ENCODE measurements at places on chromosomes 3 and 15.

DNA sequence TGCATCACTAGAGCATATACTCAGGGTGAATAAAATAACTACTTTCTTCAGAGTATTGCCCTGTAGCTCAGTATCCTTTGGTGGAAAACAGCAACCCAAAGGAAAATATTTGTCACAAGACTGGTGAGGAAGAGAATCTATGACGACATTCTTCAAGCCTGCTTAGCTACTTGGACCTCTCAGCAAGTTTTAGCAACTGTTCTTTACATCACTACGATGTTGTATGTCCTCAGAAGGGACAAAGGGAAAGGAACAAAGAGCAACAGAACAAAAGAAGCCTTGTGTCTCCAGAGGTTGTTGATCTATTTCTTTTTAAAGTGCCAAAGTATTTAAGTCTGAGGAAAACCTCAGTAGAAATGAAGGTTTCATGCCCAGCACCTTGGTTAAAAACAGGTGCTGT lies 746.7 kb downstream of the NAALADL2 start:
- DNase-seq = no peak

DNA sequence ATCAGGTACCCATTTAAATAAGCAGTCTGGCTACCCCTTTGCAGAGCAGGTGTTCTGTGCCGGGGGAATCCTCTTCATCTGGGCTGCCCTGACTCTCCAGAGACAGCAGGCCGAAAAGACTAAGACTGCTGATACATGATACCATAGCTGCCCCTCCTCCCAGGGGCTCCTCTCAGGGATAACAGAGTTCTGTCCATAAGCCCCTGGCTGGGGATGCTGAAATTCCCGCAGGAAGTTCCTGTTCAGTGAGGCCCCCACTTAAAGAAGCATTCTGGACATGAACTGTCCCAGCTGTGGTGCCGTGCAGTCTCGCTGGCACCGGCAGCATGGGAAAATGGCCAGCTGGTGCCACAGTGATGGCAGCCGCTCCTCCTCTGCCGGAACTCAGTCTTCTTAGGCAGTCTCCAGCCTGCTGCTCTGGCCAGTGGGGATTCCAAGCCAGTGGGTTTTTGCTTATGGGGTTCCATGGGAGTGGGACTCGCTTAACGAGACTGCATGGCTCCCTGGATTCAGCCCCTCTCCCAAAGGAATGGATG lies 1026.2 kb downstream of the NAALADL2 start:
- DNase-seq = peak; percentile 19

DNA sequence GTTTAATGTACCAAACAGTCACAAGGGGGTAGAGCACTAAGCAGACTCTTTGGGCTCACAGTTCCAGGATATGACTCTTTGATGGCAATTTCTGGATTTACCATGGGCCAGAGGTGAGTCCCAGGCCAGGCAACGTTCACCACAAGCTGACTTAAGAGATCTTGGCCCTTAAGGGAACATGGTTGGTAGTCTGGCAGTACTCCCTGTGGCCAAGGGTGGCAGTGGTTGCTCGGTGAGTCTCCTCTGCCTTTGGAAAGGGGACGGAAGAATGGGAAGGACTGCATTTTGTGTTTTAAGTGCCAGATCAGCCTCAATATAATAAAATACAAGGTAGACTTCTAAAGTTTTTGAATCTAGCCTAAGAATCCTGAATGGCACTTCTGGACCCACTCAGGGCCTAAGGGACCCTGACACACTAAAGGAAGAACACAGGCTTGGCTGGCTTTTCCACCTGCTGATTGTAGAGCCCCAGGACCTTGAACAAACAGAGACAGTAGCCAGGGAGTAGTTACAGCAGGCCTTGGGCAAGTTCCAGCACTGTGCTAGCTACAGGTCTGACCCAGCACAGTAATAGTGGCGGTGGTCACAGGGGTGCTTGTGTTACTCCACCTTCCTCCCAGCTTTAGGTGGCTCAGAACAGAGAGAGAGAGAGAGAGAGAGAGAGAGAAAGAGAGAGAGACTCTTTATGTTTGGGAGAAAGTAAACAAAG lies 730.7 kb upstream of the ALCAM start:
- DNase-seq = no peak

GRCh38 chr3:25037049-25037547 lies 391.0 kb upstream of the RARB start:
- no peak for DNase-seq

DNA sequence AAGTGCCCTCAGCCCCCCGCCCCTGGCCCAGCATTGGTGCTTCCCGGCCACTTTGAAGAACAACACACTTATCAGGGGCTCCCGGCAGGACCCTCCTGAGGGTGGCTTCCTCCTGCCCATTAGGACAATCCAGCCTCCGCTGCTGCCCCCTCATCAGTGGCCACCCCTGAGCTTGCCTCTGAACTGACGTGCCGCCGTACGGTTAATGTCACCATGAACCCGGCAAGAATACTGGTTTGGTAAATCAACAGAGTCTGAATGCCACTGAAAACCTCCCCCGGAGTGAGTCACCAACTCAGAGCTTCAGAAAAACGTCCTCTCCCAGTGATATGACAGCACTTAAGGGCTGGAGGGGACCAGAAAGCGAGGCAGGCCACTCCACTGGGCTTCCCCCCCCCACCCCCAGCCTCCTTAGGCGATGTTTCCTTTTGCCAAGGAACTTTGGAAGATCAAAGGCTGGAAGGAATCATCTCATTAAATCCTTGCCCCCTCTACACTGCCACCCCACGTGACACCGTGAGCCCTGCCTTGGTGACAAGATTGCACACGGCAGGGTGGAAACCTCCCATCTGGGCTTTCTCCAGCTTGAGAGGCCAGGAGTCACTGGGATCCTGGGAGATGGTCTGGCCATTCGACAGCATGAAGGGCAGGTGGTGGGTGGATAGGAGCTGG lies 142.1 kb downstream of the NUP210 start:
- DNase-seq = peak; percentile 95

GRCh38 chr15:84634228-84634837 lies 19.8 kb downstream of the WDR73 start:
- DNase-seq = no peak

GRCh38 chr15:31327669-31328427 lies 1.2 kb downstream of the KLF13 start:
- DNase-seq = peak; percentile 95

DNA sequence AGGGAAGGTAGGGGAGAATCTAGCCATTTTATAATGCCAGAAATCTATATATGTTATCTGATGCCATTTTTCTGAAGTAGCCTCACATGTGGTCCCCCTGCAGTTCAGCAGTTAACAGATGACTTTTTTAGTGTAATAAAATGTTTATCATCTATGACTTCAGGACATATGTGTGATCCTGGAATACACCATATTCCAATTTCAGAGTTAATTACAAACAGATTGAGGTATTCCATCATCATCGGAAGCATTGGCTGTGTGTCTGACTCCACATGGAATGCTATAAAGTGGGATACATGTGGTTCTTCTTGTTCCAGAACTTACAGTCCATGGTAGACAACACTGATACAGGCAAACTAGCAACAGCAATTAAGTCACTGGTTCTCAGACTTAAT lies 45.9 kb upstream of the LIMD1 start:
- no peak for DNase-seq

DNA sequence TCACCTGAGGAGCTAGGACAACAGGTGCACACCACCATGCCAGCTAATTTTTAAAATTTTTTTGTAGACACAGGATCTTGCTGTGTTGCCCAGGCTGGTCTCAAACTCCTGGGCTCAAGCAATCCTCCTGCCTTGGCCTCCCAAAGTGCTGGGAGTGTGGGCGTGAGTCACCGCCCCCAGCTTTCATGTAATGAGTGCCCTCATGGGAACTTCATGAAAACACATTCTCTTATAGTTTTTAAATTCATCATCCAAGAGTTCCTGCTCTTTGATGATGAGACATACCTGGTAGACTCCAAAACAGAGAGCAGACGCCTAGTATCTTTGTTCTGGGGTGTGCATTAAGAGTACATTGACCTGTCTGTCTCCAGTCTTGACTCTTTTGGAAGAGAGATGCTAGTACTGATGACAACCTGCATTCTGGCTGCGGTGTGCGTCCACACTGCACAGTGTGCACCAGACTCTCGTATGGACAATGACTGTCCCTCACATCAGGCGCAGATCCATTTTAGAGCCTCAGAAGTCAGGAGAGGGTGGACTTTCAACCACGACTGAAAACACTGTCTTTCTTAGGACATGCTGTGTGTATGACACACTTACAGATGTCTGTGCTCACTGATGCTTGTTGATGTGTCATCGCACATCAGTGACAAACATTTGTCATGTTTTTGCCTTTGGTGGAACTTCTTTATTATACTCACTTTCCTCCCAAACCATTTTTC lies 2.0 kb downstream of the NRROS start:
- no peak for DNase-seq

DNA sequence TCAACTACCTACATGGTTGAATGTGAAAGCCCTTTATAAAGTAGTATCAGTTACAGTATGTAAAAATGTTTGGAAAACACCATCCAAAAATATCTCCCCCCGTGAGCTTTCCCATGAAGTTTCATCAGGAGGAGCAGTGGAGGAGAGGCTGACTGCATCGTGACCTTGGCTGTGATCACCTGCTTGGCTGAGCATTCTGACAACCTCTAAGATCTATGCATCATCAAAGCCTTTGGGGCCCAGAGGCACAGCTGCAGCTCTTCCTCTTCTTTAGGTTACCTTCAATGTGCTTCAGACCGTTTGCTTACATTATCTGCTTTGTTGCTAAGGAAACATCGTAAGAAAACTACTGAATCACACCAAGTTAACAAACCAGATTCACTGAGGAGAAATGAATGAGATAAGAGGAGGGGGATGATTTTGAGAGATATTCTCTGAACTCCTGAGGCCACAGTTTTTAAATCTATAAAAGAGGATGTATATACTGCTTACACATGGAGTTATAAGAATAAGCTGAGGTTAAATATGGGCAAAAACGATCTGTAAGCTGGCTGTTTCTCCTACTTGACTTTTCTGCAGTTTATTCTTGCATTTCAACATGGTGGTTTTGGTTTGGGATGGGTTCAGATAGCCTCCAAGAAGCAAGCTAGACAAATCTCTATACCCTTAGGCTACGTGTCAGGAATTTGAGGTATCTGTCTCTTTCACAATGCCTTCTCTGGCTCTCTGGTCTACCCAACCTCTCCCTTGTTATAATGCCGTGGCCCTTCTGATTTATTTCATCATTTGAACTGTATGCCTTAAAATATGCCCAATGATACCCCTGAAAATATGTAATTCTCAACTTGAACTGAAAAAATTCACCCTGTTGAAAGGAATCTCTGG lies 4.0 kb downstream of the GCSAM start:
- DNase-seq = no peak

DNA sequence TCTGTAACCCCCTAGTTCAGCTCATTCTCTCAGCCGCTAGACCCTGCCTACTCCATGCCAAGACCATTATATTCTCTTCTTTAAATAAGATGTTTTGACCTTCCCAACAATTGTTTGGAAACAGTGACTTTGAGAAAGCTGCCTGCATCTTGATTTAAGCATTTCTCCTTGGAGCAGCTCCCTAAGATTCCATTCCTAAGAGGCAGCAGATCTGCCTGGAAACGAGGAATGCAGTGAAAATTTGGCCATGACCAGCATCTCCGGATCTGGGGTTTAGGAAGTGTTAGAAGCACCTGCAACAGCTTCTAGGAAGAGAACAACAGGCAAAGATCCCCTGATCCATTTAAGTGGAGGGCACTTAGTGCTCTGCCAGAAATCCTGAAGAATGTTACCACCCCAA lies 235.7 kb downstream of the NTRK3 start:
- DNase-seq = no peak

GRCh38 chr3:128307029-128307633 lies 153.8 kb downstream of the EEFSEC start:
- no peak for DNase-seq

DNA sequence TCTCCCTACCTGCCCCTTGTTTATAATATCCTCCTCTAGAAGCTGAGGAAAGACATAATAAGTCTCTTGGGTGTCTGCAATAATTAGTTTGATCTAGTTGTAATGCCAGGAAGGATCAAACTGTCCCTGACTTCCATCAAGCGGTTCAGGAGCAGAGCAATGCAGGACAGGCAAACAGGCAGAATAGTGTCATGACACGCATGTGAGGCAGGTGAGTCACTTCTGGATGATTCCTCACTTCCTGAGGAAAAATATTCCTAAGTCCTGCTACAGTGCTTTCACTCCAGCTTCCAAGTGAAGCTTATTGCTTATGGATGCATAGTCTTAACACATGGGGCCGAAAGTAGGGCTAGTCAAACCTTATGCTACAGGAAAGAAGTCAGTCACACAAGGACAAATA lies 85.8 kb downstream of the GREM1 start:
- no peak for DNase-seq

GRCh38 chr3:185330644-185331043 lies 32.3 kb upstream of the MAP3K13 start:
- DNase-seq = no peak

- peak; percentile 49 for DNase-seq
Measured at GRCh38 chr3:195801251-195802183, 10.2 kb downstream of the MUC4 start.

DNA sequence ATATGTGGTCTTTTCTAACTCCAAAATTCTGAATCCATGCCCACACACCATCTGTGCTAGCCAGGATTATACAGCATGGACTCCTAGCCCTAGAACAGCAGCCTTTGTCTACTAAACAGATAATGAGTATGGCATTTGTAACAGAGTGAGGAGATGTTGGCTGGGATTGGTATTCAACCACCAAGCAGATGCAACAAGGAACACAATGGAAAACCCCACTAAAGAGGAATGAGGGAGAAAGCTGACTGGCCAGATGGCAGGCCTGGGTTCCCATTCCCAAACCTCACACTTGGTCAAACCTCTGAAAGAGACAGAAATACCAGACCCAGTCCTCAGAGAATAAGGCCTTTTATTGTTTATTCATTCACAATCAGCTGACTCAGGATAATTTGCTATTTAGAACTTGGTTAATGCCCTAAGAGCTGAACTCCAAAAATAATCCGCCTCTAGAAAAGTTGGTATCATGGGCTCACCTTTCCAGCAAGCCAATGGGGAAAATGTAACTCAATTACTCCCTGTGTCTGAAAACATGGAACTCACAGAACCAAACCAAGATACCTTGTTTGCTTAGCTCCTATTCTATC lies 145.6 kb downstream of the LRRC3B start:
- DNase-seq = no peak

DNA sequence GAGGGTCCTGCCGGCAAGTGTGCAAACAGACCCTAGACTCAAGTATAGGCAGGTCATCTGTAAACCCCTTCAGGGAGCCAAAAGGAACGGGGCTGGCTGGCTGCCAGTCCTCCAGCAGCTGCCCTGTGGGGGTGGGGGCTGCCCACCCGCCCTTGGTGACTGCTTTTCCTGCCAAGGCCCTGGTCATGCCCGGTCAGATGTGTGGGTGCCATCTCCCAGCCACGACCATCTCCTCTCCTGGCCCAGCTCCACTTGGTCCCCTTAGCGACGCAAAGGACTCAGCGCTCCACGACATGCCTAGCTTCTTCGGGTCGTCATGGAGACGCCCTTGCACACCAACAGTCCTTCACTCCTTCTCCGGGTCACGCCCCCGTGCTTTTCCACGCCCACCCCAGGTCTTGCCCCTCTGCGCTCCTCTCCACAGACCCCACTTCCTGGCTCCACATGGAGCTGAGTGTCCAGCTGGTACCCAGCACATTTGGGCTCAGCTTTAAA lies 2.4 kb downstream of the MUC4 start:
- peak; percentile 61 for DNase-seq

GRCh38 chr15:90903733-90904536 lies 833 bp downstream of the MAN2A2 start:
- DNase-seq = peak; percentile 73

- no peak for DNase-seq
Measured at GRCh38 chr15:65577129-65577996, 33.6 kb downstream of the INTS14 start.

Data from osteoblast (primary cell).